ENCODE measurements at places on chromosomes 2 and 18. TPM values are rescaled to one million over a fixed set of nuclear protein-coding genes. Genes with fewer than 3 reads are reported as not detected.

Gene POTEC
- not detected for total RNA-seq

Gene MTX2
- 9.7 TPM for total RNA-seq

Gene EMILIN1
- total RNA-seq, result 0.69 TPM

Gene SPAST
- total RNA-seq, result 17.6 TPM

Gene ADAM23
- 0.86 TPM for total RNA-seq

Gene C2orf92
- 8.9 TPM for total RNA-seq

Gene PLGLB2
- total RNA-seq, result 2.5 TPM

Gene SIX2
- total RNA-seq, result not detected
